ENCODE measurements at places on chromosomes 4 and X.

GRCh38 chrX:154357205-154357604 lies 17.2 kb downstream of the FLNA start:
- no peak for DNase-seq

- no peak for DNase-seq
Observed at GRCh38 chr4:42148425-42148824, 4.0 kb downstream of the BEND4 start.

- DNase-seq, result peak; percentile 22
Observed at GRCh38 chr4:87007528-87008446, 73.0 kb downstream of the AFF1 start.

- no peak for DNase-seq
Observed at GRCh38 chrX:1727531-1728027, 112.7 kb downstream of the ASMT start.

DNA sequence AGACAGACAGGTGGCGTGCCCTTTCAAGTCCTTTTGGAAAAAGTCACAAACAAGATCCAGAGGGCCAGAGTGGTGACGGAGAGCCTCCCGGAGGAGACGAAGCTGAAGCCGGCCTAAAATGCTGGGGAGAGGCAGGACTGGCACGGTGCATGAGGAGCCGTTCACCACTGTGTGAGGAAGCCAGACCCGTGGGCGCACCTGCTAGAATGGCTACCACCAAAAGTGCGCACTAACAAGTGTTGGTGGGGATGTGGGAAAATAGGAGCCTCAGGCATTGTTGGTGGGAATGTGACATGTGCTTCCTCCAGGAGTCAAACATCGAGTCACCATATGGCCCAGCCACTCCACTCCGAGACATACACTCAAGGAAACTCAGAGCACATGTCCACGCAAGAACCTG lies 67.4 kb upstream of the HELT start:
- no peak for DNase-seq

All from NCI-H524 treated with DMSO at 0.1 percent for 48 hours (cell line).